ENCODE measurements at places on chromosomes 6 and 20.

- no peak for DNase-seq
Observed at GRCh38 chr6:10569392-10570127, 48.4 kb downstream of the GCNT2 start.

- no peak for DNase-seq
Observed at GRCh38 chr6:33139596-33140206, 52.6 kb downstream of the COL11A2 start.

- no peak for DNase-seq
Observed at GRCh38 chr6:157406661-157407060, 25.7 kb downstream of the ZDHHC14 start.

- no peak for DNase-seq
Observed at GRCh38 chr6:131954059-131954774, 3.0 kb upstream of the CCN2 start.

GRCh38 chr6:108115598-108116058 lies 41.1 kb upstream of the OSTM1 start:
- no peak for DNase-seq

DNA sequence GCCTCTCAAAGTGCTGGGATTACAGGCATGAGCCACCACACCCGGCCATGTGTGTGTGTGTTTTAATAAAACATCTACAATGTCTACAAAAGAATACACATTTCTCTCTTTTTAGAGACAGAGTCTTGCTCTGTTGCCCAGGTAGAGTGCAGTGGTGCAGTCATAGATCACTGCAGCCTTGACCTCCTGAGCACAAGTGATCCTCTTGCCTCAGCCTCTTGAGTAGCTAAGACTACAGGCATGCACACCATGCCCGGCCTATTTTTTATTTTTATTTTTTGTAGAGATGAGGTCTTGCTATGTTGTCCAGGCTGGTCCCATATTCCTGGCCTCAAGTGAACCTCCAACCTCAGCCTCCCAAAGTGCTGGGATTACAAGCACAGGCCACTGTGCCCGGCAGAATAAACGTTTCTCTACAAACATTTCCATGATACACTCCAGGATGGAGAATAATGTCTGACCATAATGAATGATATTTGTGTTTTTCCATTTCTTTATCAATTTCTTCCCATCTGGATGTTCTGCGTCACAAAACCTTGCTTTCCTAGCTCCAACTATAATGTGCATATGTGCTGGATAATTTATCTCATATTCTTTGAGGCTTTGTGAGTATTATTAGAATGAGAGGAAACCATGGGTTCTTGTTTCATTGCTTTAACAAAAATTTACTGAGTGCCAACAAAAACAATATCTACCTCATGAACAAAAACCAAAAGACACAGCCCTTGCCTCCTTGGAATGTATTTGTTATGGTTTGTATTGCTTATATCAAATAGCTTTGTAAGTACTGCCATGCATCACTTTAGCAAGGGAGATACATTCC lies 28.6 kb upstream of the CCN2 start:
- no peak for DNase-seq

DNA sequence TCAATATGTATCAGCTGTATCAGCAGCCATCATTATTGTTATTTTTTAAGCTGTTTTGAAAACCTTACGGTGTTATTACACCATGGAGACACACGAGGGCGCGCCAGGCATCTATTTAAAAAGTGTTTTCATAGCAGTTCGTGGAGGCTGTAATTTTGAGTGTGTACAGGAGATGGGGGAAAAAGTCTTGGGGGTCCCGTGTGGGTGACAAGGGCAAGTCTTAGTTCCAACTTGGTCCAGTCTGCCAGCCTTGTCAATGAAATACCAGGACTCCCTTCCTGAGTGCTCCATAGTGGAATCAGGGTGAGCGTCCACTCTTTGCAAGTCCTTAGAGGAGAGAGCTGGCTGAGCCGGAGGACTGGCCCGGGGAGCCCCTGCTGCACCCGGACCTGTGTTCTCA lies 43.3 kb downstream of the SLC2A10 start:
- no peak for DNase-seq

- peak; percentile 79 for DNase-seq
Observed at GRCh38 chr20:51306521-51307358, 235.8 kb downstream of the NFATC2 start.

DNA sequence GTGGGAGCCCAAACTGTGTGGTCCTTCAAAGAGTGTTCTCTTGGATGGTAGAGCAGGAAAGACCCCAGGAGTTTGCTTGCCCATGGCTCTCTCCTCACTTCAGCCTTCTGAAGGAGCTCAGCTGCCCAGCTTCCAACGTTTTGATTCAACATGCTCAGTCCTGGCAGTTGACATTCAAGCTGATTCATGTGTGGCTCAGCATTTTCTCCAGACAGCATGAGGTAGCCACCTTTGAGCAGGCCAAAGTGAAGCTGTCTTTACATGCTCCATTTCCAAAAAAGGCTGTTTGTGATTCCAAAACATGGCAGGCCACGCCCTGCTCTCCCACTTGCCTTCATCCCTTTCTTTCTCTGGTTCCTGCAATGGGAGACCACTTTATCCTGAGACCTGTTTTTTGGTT lies 280.2 kb downstream of the TBC1D7 start:
- no peak for DNase-seq

DNA sequence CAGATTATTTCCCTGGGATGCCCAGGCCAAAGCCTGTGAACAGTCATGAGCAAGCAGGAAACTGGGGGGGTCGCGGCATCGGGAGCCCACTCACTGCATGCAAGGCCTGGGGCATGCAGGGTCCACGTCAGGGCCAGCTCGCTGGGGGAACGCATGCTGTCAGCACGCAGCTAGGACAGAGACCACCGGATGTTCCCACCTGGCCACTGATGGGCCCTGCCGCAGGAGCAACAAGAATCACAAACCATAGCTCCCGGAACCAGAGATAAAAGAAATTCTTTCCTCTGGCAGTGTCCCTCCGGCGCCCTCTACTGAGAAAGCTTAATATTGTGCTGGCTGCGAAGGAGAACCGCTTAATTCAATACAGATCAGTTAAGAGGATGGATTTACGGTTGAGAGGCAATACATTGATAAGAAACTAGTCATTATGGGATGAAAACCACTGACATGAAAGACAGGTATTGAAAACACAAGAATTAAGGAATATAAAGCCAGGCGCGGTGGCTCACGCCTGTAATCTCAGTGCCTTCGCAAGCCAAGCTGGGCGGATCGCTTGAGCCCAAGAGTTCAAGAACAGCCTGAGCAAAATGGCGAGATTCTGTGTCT lies 32.6 kb downstream of the C6orf15 start:
- peak; percentile 39 for DNase-seq

DNA sequence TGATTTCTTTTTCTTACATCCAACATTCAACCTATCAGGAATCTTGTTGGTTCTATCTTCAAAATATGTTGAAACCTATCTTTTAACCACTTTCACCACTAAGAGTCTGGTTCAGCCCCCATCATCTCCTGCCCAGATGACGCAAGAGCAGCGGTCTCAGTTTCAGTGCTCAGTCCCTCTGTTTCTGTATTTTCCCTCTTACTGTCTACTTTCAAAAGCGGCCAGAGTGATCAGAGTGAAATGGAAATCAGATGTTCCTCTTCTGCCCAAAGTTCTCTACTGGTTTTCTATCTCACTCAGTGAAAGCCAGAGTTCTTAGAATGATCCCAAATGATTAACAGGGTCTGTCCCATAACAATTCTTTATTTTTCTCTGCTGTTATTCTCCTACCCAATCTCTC lies 147.9 kb upstream of the PDE7B start:
- DNase-seq, result no peak

- DNase-seq, result no peak
Observed at GRCh38 chr6:117138425-117138824, 126.9 kb upstream of the VGLL2 start.

DNA sequence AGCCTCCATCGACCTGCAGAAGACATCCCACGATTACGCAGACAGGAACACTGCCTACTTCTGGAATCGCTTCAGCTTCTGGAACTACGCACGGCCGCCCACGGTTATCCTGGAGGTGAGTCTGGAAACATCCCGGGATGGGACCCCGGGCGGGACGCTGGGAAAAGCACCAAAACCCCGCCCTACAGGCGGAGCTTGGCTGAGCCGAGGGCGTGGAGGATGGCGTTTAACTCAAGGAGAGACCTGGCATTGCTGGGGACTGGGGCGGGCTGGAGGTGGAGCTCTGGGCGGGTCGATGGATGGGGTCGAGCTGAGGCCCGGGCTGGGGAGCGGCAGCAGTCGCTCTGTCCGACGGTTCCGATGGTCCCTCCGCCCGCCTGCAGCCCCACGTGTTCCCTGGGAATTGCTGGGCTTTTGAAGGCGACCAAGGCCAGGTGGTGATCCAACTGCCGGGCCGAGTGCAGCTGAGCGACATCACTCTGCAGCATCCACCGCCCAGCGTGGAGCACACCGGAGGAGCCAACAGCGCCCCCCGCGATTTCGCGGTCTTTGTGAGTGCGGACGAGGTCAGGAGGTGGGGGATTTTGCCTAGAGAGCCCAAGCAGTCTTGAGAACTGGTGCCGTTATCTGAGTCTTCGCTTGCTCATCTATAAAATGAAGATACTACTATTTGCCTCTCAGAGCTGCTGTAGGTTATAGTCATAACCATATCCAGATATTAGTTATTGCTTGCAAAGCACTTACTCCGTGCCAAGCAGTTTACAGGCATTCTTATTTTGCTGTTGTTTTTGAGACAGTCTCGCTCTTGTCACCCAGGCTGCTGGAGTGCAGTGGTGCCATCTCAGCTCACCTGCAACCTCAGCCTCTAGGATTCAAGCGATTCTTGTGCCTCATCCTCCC lies 3.8 kb downstream of the SPAG4 start:
- peak; percentile 74 for DNase-seq

DNA sequence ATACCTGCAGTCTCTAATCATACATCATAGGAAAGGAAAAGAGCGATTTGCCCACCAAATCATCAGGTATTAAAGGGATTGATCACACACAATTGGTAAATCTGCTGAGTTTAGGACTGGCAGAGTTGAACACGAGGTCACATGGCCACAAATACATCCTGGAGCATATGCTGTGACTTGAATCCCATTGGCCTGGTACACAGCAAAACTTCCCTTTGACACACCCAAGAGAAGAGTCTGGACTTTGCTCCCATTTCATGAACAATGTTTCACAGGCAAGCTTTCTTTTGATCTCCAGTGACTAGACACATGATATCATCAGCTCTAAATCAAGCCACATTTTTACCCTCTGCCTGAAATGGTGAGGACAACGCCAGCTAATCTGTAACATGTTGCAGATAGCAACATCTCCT lies 117.9 kb downstream of the ISM1 start:
- no peak for DNase-seq

DNA sequence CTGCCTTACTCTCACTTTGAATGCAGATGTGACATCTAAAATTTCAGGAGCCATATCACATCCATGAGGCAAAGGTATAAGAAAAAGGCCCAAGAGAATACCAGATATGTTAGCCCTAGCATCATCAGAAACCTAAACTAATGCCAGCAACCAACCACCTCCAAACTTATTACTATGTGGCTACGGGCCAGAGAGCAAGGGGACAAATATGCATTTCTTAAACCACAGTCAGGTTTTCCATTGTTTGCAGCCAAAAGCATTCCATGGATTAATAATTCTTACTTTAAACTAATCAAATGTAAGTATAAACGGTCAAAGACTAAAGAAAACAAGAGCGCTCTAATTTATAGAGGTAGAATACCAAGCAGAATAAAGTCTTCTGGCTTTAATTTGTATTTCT lies 84.7 kb downstream of the TASP1 start:
- no peak for DNase-seq

- DNase-seq, result peak; percentile 8
Observed at GRCh38 chr20:2006452-2007361, 12.8 kb upstream of the PDYN start.

GRCh38 chr6:27049863-27050781 lies 197.4 kb upstream of the PRSS16 start:
- DNase-seq, result no peak

All from CD8-positive, alpha-beta memory T cell (primary cell).